T-helper 22 cell (primary cell): ENCODE measurements at places on chromosomes 12 and 14.

GRCh38 chr14:67221982-67222328, 19.3 kb upstream of the PALS1 start:
- DNase-seq = no peak

GRCh38 chr12:50625029-50625925, 120.5 kb downstream of the DIP2B start:
- DNase-seq = no peak

DNA sequence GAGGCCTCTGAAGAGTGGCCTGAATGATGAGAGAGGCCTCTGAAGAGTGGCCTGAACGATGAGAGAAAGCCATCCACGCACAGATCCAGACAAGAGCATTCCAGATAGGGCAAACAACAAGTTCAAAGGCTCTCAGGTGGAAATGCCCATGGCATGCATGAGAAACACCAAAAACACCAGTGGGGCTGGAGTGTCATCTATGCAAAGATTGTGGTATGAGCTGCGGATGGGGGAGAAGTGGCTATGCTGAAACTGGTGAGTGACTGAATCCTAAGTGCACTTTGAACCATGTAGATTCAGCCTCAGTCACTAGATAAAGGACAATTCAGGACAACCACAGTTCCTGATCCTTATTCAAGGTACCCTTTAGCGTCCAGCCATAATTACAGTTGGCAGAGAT, 79.4 kb upstream of the GZMB start:
- no peak for DNase-seq

- DNase-seq = no peak
These were observed 936 bp downstream of the AKT1 start for GRCh38 chr14:104794631-104794992.

DNA sequence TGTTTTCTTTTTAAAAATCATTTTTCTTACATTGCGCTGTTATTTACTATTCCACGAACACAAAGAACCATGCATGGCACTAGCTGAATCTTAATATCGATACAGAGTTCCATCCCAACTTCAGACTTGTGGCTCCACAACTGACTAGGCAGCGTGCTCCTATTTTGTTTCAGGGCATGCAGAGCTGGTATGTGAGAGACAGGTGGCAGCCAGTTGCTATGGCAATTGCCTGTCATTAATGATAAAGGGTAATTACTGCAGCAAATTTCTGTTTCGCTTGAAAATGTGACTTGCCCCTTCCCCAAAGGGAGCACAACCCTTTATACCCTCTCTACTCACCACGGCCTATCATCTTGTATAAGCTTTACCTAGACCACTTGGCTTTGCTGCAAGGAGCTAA, 113.1 kb upstream of the G2E3 start:
- DNase-seq = no peak

DNA sequence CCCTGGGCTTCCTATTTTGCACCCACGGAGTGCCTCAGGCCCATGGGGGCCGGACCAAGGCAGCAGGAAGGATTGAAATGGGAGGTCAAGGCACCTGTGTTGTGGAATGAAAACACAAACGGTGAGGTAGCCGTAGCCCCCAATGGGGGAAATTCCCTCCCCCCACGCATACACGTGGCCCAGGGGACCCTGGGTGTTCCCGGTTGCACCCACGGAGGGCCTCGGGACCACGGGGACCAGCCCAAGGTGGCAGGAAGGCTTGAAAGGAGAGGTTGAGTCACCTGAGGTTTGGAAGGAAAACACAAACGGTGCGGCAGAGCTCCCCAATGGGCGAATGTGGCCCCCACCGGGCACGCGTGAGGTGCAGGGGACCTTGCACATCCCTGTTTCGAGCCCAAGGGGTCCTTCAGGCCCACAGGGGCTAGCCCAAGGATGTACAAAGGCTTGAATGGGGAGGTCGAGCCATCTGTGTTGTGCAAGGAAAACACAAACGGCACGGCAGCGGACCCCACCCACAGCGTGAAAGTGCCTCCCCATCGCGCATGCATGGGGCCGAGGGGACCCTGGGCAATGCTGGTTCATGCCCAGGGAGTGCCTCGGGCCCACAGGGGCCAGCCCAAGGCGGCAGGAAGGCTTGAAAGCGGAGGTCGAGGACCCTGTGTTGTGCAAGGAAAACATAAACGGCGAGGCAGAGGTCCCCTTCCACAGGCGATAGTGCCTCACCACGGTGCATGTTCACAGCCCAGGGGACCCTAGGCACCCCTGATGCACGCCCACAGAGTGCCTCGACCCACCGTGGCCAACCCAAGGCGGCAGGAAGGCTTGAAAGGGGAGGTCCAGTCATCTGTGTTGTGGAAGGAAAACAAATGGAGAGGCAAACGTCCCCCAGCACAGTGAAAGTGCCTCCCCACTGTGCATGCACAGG, 376.7 kb downstream of the ALG10 start:
- DNase-seq = no peak

GRCh38 chr14:37246427-37246829, 48.7 kb downstream of the MIPOL1 start:
- DNase-seq = no peak

- no peak for DNase-seq
These were observed 268.2 kb downstream of the ADGRD1 start for GRCh38 chr12:131221957-131222328.

DNA sequence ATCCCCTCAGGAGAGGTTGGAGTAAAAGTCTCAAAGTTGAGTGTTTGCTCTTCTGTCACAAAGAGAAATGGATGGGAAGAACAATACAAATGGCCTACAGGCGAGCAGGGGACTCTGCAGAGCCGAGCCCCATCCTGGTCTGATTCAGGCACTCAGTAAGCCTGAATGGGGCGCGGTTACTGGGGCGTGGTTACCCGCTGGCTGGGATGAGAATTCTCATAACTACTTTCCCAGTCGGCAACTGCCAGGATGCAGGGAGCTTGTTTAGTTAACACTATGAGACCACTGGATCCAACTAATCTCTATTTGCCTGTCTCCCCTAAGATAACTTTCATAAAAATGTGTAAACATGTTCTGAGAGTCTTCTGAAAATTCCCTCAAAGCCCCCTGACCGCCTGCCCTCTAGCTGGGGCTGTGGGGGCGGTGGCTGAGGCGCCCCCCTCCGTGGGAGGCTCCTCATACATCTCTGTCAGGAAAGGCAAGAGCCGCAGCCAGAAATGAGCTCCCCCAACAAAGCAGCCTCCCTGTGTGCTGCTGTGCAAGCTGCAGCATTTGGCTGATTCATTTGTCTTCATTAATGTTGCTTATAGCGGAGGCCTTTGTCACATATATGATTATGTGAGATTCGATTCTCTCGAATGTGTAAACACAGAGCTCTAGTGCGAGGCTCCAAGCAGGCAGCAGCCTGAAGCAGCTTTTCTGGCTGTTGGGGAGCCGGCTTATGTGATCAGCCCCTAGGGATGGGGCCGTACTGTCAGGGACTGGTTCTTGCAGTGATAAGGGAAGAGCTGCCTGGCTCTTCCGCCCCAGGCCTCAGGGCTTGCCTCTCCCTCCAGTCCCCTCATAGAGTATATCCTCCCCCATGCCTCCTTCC, 126.1 kb upstream of the ARHGAP5 start:
- DNase-seq = no peak
